Ureter (tissue), 1 donor: ENCODE measurements at places on chromosomes 3 and 15.

DNA sequence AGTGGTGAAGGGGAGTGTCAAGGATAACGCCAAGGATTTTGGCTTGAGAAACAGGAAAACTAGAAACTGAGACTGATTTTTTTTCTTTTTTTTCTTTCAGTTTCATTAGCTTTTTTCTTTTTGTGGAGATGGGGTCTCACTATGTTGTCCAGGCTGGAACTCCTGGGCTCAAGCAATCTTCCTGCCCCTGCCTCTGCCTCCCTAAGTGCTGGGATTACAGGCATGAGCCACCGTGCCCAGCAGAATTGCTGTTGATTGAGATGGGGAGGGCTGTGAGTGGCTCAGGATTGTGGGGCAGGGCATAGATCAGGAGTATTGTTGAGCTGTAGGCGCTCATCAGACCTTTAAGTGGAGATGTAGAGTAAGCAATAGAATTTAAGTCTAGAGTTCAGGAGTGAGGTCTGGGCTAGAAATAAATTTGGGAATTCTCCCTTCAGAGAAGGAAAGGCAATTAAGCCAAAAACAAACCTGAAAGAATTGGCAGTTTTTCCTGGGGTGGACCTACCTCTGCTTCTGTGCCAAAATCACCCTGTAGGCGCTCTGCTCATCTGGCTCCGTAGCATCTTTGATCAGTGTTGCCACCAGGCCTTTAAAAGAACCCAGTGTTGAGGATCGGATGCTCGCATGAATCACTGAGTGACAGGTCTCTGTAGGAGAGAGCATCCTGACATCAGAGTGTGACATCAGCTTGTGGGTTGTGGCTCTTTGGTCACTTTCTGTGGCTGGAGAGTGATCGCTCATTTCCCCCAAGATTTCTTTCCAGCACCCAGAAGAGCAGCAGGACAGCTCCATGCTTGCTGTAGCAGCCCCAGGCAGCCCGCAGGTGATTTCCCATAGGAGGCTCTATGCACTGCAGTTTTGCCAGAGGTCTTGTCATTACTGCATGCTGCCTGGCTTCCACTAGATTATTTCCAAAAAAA is 15.8 kb downstream of the ABHD17C start:
- no peak for DNase-seq

DNA sequence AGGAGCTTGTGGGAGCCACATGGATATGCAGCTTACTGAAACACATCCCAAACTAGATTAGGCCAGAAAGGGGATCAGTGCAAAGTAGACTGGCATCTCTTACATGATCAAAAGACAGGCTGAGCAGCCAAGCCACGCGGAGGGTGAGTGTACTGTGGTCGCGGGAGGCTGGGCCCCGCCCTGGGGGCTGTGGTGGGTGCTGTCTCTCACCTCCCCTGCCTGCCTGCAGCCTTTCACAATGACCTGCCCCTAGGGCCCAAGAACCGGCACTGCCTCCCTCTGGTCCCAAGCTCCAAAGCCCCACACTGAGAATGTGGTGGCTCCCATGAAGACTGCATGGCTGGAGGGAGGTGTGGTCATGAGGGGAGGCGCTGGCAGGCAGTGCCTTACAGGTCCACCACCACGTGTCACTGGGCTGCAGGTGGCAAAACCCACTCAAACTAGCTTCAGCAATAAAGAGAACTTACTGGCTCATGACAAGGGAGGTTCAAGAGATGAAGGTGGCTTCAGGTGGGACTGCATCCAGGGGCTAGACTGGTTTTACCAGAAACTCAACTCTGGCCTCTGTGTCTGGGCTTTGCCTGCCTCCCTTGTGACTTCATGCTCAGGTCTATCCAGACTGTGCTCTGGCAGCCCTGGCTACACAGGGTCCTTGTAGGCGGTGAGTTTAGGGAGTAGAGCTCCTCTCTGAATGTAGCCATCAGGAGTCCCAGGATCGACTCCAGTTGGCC is 27.4 kb upstream of the PLXND1 start:
- DNase-seq = no peak

- no peak for DNase-seq
Observed at GRCh38 chr15:78040653-78041244, 36.8 kb downstream of the TBC1D2B start.

DNA sequence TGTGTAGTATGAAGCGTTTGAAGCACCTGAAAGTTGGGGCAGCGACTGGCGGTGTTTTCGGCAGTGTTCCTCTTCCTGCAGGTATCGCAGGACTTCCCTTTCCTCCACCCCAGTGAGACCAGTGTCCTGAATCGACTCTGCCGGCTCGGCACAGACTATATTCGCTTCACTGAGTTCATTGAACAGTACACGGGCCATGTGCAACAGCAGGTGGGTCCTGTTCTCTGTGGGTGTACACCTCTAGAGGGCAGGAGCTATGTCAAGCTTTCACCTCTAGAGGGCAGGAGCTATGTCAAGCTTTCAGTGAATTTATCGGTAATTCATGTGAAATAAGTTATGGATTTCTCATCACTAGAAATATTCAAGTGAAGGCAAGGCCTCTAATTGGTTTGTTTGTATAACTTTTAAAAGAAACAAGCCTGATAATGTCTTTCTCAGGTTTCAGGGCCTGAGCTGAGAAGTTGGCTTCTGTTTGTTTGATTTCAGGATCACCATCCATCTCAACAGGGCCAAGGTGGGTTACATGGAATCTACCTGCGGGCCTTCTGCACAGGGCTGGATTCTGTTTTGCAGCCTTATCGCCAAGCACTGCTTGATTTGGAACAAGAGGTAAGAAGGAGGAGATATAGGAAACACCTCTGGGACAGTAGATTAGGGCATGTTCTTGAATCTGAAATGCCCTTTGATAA is 5.3 kb downstream of the TUBGCP4 start:
- no peak for DNase-seq

GRCh38 chr3:146449613-146450012 is 19.7 kb downstream of the PLSCR2 start:
- no peak for DNase-seq

- no peak for DNase-seq
Observed at GRCh38 chr3:65492249-65492648, 546.5 kb downstream of the MAGI1 start.

GRCh38 chr3:72655723-72656122 is 192.5 kb downstream of the SHQ1 start:
- DNase-seq = no peak

GRCh38 chr3:78798266-78798832 is 969.4 kb downstream of the ROBO1 start:
- DNase-seq = no peak

DNA sequence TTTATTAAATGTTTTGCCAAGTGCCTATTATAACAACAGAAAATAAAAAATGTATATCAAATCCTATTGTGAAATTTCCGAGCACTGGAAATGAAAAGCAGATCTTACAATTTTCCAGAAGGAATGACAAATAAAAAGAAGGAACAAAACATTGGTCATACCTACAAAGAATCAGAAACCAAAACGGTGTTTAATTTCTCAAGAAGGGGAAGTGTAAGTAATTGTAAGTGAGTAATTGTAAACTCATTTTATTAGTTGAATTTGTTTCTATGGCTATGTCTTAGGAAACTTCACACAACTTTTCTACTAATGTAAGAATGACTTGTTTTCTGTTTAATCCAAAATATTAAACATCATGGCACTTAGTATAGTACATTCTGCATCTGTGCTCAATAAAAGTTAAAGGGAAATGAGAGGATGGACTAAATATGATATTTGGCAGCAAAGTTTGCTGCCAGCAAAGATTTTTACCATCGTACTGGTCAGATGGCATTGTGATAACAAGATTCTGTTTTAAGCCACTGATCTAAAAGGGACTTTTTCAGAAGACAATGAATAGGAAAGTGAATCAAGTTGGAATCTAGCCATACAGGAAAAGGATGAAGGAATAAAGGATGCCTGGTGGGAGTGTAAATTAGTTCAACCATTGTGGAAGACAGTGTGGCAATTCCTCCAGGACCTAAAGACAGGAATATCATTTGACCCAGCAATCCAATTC is 232.4 kb downstream of the NFKBIZ start:
- no peak for DNase-seq

- DNase-seq = no peak
Observed at GRCh38 chr15:40633178-40633577, 39.1 kb downstream of the KNL1 start.

DNA sequence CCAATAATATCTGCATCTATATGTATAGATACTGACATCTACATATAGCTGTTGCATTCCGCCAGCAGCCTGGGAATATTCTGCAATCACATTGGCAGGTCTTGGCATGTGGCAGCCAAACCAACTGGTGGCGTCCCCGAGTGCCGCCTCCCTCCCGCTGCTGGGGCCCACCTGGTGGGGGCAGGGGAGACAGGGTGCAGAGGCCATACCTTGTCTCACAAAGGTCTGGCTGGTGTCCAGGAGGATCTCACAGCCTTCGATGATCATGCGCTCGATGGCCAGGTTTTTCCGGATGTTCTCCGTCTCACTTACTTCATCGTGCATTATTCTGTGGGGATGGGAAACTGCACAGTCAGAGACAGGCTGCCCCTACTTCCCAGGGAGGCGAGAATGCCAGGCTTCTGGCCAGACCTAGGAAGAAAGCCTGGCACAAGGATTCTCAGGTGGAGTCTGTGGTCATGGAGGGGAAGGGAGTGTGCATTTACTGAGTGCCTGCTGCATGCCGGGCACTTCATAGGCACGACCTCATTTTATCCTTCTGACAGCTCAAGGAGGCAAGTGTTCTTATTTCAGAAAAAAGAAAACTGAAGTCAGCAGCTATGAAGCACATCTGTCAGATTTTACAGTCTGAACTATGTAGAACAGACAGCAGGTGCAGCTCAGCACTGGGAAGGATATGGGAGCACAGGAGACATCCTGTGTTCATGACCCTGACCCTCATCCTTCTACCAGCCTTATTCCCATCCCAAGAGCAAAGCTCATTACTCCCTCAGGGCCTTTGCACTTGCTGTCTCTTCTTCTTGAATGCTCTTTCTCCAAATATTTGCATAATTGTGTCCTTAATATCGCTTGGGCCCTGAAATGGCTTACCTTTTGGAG is 62.8 kb downstream of the RASGRF1 start:
- no peak for DNase-seq

DNA sequence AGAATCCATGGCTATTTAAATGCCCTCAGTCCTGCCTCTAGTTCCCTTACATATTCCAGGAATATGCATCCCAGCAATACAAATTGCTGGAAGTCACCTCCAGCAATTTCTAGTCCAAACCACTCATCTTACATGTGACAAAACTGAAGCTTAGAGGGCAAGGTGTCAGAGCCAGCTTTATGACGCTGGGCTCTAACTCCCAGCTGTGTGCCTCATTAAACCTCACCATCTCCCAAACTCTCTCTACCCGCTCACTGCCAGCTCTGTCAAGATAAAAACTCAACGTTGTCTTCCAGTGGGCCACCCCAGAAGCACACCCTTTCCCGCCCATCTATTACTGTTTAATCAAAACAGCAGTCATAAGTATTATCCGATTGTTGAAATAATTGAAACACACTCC is 7.9 kb downstream of the TNIK start:
- DNase-seq = no peak

- no peak for DNase-seq
Observed at GRCh38 chr15:74821091-74821789, 5.2 kb upstream of the CPLX3 start.

- DNase-seq = no peak
Observed at GRCh38 chr3:143806038-143806437, 42.2 kb downstream of the SLC9A9 start.

DNA sequence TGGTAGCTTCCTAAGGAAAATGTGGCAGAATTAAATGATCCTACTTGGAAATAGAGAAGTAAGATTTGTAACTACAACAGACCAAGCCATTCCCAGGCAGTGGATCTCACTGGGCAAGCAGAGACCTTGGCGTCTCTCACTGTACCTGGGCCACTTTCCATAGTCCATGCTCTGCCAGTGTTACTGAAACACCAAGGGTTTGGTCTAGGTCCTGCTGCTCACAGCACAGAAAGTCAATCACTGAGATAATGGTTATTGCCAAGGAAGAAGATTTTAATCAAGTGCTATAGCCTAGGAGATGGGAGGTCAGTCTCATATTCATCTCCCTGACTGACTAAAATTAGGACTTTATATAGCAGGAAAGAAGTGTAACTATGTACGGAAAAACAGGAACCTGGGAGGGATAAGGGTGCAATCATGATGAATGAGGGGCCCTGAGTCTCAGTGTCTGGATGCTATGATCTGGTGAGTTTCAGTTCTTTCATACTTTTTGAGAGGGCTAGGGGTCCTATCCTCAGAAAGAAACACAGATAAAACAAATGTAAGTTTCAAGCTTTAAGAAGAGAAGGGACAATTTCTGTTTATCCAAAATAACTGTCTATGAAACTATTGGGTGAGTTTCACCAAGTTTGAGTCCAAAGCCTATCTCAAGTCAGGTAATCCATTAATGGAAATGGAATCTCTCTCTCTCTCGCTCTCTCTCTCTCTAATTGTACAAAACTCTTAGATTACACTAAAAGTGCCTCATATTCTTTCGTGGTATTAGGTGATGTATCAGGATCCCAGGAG is 20.6 kb downstream of the GPR15 start:
- DNase-seq = no peak

- no peak for DNase-seq
Observed at GRCh38 chr3:8197384-8197783, 304.2 kb upstream of the LMCD1 start.

DNA sequence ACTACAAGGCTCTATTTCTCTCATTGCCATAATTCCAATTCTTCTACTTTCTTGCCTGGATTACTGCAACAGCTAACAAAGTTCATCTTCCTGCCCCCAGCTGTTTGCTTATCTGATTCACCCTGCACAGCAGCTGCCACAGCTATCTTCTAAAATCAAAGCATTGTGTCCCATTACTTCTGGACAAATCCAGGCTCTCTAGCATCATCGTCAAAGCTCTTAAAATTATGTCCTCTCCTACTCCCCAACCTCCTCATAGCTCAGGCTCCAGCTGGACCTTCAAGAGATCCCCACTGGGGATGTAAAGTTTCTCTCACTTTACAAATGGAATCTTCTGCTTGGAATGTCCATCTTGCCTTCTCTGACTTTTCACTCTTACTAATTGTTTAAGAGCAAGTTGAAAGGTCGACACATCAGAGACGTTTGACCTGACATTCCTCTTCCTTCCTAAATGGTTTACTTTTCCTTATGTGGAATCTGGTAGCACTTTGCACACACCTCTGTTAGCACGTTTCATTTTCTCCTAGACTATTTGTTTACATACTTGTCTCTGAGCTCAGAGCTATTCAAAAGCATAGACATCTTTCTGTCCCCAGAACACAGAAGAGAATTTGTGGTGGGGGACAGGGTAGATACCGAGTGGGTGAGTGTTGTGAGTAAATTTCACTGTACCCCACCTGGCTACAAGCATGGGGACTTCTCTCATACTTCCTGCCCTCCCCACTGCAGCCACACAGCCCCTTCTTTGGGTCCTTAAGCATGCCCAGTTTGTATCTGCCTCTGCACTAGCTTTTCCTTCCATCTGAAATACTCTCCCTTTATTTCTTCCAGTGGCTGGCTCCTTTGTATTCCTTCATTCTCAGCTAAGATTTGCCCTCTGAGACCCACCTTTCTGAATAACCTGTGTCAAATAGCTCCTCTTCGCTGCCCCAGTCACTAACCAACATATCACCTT is 77.9 kb downstream of the SERPINI1 start:
- DNase-seq = no peak

- no peak for DNase-seq
Observed at GRCh38 chr15:77557144-77557543, 75.6 kb downstream of the LINGO1 start.
